SK-N-SH (cell line): ENCODE measurements at places on chromosomes 16 and 17. TPM values are rescaled to one million over a fixed set of nuclear protein-coding genes. Genes with fewer than 3 reads are reported as not detected.
A peak's percentile ranks its signal among the peaks of the same experiment; 100 is the strongest.

Gene TMC6
- 3.8 and 5.5 TPM in 2 replicates for polyA plus RNA-seq

GRCh38 chr17:5695480-5695879 is 111.2 kb upstream of the NLRP1 start:
- DNase-seq, result no peak

GRCh38 chr17:81967533-81968395 is 6.8 kb upstream of the NOTUM start:
- peak; percentile 97 for DNase-seq

Gene SCARF1
- polyA plus RNA-seq, result 0.39 TPM in 2 replicates

DNA sequence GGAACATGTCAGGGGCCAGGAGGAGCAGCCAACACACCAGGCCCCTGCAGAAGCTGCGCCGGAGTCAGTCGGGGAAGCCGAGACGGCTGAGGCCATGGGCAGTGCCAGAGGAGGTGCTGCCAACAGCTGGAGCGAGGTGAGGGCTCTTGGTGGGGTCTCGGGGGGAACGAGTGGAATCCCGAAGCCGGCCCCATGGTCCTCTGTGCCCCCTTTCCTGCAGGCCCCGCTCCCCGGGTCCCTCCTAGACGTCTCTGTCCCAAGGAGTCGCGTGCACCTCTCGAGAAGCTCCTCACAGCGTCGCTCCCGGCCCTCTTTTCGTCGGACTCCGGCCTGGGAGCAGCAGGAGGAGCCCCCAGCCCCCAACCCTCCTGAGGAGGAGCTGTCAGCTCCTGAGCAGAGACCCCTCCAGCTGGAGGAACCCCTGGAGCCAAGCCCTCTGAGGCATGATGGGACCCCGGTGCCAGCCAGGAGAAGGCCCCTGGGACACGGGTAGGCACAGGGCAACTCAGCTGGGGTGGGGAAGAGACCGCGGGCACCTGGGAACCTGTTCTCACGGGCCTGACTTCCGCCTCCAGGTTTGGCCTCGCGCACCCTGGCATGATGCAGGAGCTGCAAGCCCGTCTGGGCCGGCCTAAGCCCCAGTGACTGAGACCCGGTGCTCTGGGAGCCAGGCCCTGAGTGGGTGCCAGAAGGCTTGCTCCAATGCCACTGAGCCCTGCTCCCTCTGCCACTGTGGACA is 3.6 kb downstream of the APOBR start:
- DNase-seq, result no peak

- DNase-seq, result no peak
These were observed 200.8 kb upstream of the KCNJ16 start for GRCh38 chr17:69874175-69874670.
